ENCODE measurements at places on chromosomes 11 and 22. TPM values are rescaled to one million over a fixed set of nuclear protein-coding genes. Genes with fewer than 3 reads are reported as not detected.
A peak's percentile ranks its signal among the peaks of the same experiment; 100 is the strongest.

Gene BATF2
- total RNA-seq, result 0.72 TPM

Gene TEX12
- 0.31 TPM for total RNA-seq

Gene RHOD
- 14.8 TPM for total RNA-seq

Gene APOL2
- total RNA-seq, result 18.1 TPM

Gene CNTF
- 3.5 TPM for total RNA-seq

Gene TNNI2
- total RNA-seq, result not detected

Gene BBS1
- total RNA-seq, result 27.2 TPM

- DNase-seq, result peak; percentile 54
Observed at GRCh38 chr11:85826116-85826855, 15.3 kb upstream of the SYTL2 start.

DNA sequence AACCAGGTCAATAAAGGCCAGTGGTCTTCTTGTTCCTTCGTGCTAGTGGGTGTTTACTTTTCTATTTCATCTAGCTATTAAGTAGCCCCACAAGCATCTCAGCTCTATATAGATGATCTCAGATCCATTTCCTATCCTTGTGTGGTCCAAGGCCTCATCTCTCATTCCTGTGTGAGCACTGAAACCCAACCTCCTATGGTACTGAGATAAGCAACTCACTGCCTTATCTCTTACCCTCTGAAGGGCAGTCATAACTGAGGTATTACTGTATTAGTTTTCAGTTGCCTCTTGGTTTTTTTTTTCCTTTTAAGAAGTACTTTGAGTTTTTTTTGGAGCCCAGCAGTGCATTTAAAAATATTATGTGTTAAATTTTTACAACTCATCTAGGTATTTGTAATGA lies 28.3 kb downstream of the ACER3 start:
- DNase-seq, result no peak

- no peak for DNase-seq
Observed at GRCh38 chr11:64859542-64860414, 15.3 kb upstream of the CDC42BPG start.

GRCh38 chr11:6556139-6556949 lies 47.1 kb downstream of the RRP8 start:
- no peak for DNase-seq

DNA sequence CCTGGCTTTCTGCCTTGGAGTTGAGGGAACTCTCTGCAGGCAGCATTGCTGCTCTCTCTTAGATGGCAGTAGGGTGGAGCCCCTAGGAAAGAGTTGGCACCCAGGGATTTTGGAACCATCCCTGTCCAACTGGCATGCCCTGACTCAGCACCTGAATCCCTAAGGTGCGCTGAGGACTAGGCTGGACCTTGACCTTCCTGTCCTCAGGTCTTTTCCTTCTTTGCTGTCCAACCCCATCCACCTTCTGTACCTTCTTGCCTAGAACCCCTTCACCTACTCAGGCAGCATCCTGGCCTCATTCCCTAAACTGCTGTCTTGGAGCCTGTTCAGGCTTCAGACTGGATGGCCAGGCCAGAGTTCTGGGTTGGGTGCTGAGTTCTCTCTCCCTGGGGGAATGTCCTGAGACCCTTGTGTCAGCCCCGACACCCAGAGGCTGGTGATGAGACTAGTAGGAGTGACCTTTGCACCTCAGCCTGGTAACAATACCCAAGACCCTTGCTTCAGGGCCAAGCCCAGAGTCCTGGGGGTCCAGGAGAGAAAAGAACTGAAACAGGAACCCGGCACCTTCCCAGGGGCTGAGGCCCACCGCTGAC lies 2.5 kb upstream of the POLD4 start:
- DNase-seq, result no peak

DNA sequence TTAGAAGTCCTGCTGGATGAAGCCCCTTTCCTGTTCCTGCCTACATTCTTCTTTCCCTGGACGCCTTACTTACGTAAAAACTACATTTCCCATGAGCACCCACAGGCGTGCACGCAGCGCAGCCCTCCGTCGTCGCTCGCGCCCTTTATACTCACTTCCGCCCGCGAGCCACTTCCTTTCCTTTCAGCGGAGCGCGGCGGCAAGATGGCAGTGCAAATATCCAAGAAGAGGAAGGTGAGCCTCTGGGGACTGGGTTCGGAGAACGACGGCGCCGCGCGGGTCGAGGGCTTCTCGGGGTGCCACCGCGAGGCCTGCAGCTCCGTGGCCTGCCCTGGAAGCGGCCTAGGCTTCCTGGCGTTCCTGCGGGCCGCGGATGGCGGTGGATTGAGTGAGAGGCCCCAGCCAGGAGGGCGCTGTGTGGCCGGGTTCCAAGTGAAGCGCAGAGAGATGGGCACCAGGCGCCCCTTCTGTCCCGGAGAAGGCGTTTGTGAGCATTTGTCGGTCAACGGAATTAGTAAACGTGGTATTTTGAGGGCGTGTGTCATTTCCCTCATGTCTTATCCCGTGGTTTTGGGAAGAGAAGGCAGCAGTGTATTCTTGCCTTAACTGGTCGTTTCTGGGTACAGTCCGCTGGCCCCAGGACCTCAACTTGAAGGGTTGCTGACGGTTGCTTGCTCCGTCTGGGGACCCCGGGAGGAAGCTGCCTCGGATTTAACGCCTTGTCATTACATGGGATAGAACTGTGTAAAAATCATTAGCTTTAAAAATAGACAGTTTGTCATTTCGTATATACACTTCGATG lies at the start of gene RPS3:
Gene RPS3, plus strand, starts transcription at position 175 of the 802 bp plus-strand sequence. Its CDS starts 30 bp downstream, at position 205.
- DNase-seq, result peak; percentile 90

- peak; percentile 41 for DNase-seq
Observed at GRCh38 chr11:120611581-120611980, 100.0 kb downstream of the GRIK4 start.

DNA sequence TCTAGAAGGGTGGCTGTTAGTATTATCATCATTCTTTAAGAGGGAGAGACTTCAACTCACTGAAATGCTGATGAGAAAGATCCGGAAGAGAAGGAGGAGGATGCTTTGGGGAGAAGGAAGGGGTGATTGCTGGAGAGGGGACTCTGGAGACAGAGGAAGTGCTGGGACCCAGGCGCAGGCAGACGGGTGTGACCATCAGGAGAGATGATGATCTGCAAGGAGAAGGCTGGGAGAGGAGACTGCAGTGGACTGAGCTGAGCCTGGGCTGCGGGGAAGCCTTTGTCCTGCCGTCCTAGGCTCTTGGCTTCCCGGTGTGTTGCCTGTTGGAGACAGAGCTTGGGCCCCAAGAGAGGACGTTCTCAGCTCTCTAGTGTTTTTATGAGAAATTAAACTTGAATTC lies 22.6 kb downstream of the RASD2 start:
- no peak for DNase-seq

DNA sequence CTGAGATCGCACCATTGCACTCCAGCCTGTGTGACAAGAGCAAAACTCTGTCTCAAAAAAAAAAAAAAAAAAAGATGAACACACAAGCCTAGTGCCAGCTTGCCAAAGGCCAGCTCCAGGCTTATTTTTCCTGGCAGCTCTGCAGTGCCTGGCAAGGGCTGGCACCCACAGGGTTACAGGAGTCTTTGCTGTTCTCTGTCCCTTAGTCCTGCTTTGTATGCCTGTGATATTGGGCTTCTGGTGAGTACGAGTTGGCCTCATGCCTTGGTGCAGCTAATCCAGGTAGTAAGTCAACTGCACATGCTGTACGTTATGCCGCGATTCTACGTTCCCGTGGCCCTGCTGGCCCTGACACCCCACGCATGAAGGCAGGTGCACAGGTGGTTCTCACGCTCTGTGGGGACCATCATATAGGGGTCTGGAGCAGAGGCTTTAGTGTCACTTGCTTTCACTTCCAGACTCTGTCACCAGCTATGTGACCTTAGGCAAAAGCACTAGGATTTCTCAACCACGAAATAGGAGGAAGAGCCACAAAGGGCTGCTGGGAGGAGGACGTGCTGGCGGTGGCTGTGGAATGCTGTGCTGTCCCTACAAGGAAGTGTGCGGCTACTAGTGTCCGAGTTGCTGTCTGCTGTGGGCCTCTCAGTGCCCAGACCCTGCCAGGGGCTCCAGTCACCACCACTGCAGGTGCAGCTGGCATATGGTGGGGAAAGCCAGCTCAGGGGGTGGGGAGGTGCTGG lies 21.4 kb upstream of the RASL10A start:
- no peak for DNase-seq

GRCh38 chr11:43545610-43546009 lies 134.9 kb upstream of the HSD17B12 start:
- no peak for DNase-seq

DNA sequence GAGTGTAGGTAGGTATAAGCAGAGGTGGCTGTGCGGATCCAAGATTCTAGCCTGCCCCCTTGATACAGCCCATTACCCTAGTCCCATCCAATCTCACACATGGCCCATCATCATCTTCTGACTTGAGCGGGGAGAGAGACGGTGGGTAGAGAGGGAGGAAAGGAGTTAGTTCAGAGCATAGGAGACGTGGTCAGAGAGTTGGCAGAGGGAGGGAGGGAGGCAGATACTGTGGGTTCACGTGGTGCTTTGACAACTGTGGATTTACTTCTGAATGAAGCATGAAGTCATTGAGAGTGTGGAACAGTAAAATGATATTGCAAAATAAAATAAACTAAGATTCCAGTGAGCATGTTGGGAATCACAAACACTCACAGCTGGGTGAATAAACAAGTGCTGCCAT lies 31.4 kb upstream of the VPREB1 start:
- DNase-seq, result no peak

- DNase-seq, result no peak
Observed at GRCh38 chr11:105899772-105900171, 122.3 kb downstream of the MSANTD4 start.

DNA sequence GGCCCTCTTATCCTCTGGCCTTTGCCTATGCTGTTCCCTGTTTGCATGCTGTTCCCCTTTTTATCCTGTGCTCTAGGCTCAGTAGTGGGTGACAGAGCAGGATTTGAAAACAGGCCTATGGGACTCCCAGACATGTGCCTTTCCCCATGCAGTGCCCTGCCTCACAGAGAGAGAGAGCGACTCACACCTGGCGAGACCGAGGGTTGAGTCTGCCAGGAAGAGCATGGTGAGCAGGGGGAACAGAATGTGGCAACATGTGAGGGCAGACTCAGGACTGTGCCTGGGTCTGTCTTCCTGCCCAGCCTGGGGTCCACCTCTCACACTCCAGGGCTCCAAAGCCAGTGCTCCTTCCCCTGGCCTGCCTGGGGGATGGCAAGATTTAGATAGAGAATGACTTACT lies 75.0 kb downstream of the NFAM1 start:
- no peak for DNase-seq

GRCh38 chr11:45580399-45580798 lies 85.0 kb downstream of the CHST1 start:
- no peak for DNase-seq

- DNase-seq, result no peak
Observed at GRCh38 chr22:48156603-48157355, 1394.3 kb downstream of the TBC1D22A start.

- no peak for DNase-seq
Observed at GRCh38 chr11:69204941-69205742, 49.4 kb downstream of the SMIM38 start.

- no peak for DNase-seq
Observed at GRCh38 chr11:68287419-68287818, 15.6 kb upstream of the C11orf24 start.

- no peak for DNase-seq
Observed at GRCh38 chr11:130806746-130807145, 109.5 kb downstream of the SNX19 start.

GRCh38 chr11:126718276-126718675 lies 282.3 kb downstream of the KIRREL3 start:
- DNase-seq, result no peak

- DNase-seq, result no peak
Observed at GRCh38 chr11:12170984-12171383, 60.6 kb downstream of the MICAL2 start.

DNA sequence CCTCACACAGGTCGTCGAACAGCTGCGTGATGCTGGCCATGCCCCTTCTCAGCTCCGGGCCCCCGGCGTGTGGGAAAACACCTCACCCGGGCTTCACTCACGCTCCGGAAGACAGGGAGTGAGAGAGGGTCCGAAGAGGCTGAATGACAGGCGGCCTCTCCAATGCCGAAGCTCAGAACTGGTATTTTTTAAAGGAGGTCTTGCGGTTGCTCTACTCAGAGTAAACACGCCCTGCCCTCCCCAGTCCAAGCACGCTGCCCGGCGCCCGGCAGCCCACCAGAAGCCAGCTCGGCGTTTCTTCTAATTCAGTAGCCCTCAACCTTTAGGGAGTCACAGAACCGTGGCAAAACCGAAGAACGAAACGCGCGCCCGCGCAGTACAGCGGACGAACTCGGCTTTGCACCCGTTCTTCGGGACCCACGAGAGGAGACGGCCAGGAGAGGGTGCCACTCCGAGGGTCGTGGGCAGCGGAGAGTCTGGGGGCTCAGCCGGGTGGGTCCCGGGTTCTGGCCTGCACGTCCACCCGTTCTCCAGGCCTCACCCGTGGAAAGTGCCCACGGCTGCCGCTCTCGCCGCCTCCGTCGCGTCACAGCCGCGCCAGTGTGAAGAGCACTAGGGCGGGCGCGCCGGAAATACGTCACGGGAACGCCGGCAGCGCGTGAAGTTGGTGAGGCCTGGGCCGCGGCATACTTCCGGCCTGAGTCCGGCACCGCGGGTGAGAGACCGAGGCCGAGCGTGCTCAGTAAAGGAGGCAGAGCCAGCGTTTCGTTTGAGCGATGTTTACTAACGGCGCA lies at the start of gene TUBGCP6:
Gene TUBGCP6, minus strand, starts transcription at position 604 of the 794 bp plus-strand sequence. Its CDS starts 564 bp downstream, at position 40.
- DNase-seq, result peak; percentile 92

- DNase-seq, result no peak
Observed at GRCh38 chr11:121257289-121257688, 35.3 kb upstream of the SC5D start.

DNA sequence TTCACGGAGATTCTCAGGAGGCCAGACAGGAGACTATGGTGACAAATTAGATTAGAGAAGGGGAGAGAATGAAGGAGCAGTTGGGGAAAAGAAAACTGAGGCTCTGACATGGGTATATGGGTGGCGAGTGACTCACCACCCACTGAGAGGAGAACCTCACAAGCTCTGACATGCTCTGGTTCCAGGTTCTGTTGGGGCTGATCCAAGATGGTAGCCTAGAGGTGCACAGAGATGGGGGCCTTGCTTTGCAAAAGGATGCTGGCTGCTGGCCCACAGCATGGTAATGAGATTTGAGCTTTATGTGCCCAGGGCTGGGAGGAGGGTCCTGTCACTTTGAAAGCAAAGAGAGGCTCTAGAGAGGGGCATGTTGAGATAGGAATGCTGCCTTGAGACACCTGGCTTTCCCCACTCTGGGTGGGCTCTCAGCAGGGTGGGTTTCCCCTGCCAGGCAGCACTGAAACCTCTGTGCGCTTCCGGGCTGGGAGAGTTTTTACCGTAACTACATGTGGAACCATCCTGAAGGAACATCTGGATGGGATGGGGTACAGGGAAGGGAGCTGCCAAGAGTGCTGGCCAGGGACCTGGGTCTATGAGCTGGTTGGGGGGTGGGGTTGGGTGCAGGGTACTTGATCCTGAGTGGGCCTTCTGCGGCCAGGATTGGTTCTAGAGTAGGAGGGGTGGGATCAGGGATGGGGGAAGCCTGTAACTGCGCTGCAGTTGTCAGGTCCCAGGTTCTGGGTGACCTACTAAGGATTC lies 1.2 kb upstream of the GRK2 start:
- DNase-seq, result no peak

- peak; percentile 70 for DNase-seq
Observed at GRCh38 chr22:29073618-29074275, 912 bp downstream of the KREMEN1 start.

Measured in H9 (cell line).